Hematopoietic multipotent progenitor cell treated with erythropoietin and hydrocortisone succinate and interleukin-3 and kit ligand, for 8 days (in vitro differentiated cells): ENCODE measurements at places on chromosomes 11 and 22.

DNA sequence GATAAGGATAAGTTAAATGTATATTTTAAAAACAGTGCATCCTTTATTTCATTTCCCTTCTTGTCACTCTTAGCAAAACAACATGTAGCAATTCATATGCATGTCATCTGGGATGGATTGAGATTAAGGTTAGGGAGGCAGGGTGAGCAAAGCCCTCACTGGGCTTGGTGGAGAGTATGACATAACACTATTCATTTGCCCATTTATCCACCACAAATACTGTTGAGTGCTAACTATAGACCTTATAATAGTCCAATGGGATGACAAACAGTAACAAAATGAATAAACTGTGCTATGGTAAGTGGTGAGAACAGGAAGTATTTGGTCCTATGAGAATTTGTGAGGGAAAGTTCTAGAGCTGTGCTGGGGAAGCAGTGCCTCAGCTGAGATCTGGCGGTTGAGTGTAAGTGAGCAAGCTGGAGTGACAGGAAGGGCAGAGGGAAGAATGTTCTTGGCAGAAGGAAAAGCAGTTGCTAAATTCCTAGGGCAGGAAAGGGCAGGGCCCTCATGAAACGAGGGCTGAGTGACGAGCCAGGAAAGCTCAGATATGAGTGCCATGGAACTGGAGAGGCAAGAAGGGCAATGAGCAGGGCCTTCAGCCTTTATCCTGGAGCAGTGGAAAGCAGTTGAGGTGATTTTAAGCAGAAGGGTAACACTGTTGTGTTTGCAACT is 6.7 kb downstream of the HSD17B12 start:
- no peak for DNase-seq

DNA sequence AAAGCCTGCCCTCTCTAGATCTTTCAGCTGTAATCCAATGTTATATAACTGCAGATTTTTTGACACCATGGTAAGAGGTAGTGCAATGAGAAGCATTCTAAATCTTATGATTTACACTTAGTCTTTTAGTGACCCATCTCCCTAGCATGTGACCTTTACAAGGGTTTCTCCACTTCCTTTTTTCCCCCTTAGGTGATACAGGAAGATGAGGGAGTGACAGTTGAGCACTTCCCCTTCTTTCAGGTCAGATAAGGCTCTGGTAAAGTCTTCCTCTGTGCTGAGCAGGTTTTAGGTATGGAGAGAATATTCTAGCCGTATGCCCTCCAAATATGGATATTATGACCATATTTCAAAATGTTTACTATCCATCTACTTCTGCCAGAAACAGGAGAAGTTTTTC is 753.6 kb downstream of the JRKL start:
- DNase-seq: no peak

DNA sequence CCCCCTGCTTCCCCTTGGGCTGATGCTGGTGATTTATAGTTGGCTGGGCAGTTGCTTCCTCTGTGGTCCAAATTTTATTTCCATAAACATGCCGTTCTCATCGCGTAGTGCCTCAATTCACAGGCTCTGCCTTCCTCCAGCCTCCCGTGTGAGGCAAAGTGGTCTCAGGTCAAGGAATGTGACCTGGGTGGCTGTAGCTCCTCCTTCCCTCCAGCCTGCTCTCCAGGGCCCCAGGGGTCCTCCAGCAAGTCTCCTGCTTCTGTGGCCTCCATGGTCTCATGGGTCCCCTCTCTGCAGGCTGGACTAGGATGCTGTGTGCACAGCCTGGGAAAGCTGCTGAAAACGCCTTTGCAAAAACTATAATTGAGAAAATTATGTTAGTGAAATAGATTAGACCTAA is 694.1 kb downstream of the BRD1 start:
- no peak for DNase-seq

DNA sequence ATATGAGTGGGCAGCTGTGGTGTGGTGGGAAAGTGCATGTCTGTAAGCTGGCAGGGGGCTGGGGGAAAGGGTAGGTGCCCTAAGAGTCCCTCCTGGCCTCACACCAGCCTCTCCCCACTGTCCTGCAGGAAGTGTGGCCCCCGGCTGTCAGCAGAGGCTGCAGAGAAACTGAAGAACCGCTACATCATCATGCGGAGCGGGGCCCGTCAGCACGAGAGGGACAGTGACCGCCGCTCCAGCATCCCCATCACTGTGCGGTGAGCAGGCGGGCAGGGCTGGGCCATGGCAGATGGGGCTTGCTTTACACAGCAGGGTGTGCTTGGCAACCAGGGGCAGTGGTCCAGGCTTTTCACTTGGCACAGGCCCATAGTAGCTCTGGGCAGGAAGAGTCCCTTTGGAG is 19.8 kb downstream of the MCM5 start:
- DNase-seq: no peak

GRCh38 chr22:19545935-19546207 is 21.7 kb upstream of the CLDN5 start:
- DNase-seq: no peak

- DNase-seq: no peak
Measured at GRCh38 chr22:49976439-49977175, 16.0 kb downstream of the PIM3 start.

GRCh38 chr22:30270832-30271231 is 4.2 kb upstream of the OSM start:
- DNase-seq: no peak

DNA sequence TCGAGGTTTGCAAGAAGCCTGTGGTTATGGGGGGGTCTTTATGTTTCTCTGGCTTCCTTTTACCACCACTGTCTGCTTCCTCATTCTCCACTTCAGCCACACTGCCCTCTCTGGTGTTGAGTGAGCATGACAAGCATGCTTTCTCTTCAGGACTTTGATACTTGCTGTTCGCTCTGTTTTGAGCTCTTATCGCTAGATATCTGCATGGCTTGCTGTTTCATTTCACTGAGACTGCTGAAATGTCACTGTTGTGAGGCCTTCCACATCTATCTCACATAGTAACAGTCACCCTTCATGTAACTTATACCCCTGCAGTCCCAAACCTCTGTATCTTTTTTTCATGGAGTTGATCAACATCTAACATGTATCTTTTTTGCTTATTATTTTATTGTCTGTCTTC is 59.8 kb downstream of the TMEM135 start:
- peak; percentile 83 for DNase-seq
